ENCODE measurements at places on chromosomes 6 and 20.

- DNase-seq: no peak
Observed at GRCh38 chr20:51489611-51490010, 52.9 kb downstream of the NFATC2 start.

- DNase-seq: no peak
Observed at GRCh38 chr6:154894902-154895301, 100.2 kb upstream of the TIAM2 start.

DNA sequence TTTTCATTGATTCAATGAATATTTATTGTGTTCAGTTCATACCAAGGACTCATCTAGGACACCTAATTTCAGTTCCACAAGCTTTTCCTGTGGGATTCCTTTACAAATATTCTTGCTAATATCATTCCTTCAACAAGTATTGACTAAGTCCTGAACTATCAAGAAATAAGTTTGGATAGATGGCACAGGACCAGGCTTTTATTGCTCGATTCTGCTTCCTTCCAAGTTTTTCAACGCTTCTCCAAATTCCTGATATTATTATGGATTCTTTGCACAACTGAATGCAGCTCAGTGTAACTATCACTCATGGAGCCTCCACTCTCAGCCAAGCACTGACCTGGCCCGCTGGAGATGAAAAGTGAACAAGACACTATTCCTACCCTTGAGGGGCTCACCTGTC is 32.7 kb upstream of the COL21A1 start:
- DNase-seq: no peak

DNA sequence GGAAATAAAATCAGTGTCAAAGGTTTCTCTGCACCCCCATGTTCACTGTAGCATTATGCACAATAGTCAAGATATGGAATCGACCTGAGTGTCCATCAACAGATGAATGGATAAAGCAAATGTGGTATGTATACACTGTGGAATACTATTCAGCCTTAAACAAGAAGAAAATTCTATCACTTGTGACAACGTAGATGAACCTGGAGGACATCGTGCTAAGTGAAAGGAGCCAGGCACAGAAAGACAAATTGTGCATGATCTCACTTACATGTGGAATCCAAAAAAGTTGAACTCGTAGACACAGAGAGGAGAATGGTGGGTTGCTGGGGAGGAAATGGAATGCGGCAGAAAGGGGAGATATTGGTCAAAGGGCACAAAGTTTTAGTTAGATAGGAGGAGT is 136.3 kb upstream of the ESR1 start:
- DNase-seq: no peak

DNA sequence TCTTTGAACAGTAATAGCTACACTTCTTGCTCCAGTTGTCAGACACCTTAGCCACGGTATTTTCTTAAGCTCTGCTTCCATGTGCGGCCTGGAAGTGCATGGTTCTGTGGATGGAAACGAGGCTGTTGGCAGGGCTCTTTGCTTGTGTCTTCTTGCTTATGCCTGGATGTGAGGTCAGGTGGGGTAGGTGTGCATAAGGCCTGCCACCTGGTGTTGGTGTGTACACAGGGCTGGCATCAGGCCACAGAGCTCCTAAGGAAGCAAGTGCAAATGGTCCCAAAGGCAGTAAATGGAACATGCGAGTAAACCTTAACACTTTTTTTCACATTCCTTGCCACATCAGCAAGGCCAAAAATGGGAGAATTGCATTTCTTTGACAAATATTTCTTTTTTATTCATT is 158.1 kb upstream of the GMDS start:
- no peak for DNase-seq

GRCh38 chr6:40520678-40521077 is 66.5 kb downstream of the LRFN2 start:
- no peak for DNase-seq

GRCh38 chr6:25754535-25754934 is at the start of gene SLC17A4:
SLC17A4 (plus strand) TSS chr6:25754742; CDS start chr6:25761963, 7,221 bp downstream.
- DNase-seq: no peak

GRCh38 chr20:40050596-40050995 is 638.4 kb downstream of the MAFB start:
- no peak for DNase-seq

DNA sequence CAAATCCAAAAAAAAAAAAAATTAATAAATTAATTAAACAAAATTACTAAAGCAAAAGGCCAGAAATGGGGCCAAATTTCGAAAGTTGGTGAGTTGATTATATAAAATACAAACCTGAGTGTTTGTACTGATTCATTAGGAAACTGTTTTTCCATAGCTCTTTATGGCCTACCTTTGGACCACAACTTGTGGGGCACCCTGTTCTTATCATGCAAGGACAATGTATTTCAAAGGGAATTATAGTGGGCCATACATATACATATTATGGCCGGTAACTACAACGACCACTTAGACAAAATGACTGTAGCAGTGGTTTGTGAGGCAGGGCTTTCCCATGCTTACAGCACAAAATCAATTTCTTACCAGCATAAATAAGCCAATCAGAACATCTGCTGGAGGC is 69.5 kb downstream of the ESF1 start:
- DNase-seq: no peak

DNA sequence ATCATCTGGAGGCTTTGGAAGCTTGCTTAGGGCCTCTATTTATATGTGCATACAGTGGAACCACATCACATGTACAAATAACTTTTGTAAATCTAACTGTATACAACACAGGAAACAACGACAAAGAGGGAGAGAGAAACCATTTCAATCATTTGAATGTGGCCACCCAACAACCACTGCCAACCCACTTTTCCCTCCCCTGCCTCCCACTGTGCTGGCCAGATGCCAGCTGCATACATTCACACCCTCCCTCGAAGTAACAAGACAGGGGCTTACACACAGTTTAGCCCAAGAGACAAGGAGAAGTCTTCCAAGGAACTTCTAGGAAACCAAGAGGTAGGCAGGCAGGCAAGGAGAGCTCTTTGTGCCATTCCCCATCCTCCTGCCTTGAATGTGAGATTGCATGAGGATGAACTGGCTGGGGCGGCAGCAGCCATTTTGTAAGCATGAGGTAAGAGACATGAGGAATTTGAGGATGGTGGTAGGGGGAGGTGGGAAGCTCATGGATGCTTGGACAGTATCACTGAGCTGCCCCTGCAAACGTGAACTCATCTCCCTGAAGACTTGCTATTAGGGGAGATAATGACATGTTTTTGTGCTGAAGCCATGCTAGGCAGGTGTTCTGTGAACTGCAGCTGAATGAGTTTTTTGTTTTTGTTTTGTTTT is 18.2 kb downstream of the BMP7 start:
- no peak for DNase-seq

GRCh38 chr20:57555457-57556184 is 5.3 kb upstream of the PCK1 start:
- DNase-seq: no peak

DNA sequence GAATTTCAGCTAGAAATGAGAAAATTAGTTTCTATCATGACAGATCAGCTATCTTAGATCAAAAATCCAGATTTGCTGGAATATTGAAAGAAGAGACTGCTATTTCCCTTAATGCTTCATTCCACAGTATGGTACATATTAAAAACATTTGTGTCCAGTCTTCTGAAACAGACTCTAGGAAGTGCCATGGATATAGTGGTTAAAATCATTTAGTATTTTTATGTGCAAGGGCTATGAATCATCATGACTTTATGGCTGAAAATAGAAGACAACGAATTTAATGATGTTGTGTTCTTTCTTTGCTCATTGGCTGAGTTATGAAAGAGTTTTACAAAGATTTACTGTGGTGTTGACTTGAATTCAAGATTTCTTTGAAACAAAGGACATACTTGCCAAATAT is 146.6 kb downstream of the ANKRD60 start:
- DNase-seq: no peak

DNA sequence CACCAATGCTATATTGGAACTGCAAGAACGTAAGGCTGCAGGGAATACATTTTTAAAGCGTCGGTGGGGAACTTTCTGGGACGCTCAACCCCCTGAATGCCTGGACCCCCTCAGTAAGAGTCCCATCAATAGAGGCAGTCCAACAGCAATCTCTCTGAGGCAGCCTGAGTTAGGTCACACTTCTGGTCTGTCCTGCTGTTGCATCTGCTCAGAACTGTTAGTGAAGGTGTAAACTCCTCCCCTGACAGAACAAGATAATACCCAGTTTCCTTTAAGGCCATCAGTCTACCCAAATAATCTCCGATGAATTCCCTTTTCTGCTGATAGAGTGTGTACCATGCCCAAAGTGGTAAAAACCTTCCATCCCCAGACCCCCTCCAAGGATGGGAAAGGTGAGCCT is 1.1 kb upstream of the RNGTT start:
- DNase-seq: no peak

- no peak for DNase-seq
Observed at GRCh38 chr6:152648105-152648504, 10.9 kb upstream of the SYNE1 start.

GRCh38 chr6:70843328-70843918 is 113.4 kb downstream of the B3GAT2 start:
- DNase-seq: no peak

GRCh38 chr6:165511807-165512206 is 151.2 kb downstream of the PDE10A start:
- no peak for DNase-seq

GRCh38 chr6:44702292-44702691 is 314.8 kb downstream of the CDC5L start:
- DNase-seq: no peak

GRCh38 chr20:16662467-16662866 is 67.4 kb upstream of the SNRPB2 start:
- no peak for DNase-seq

DNA sequence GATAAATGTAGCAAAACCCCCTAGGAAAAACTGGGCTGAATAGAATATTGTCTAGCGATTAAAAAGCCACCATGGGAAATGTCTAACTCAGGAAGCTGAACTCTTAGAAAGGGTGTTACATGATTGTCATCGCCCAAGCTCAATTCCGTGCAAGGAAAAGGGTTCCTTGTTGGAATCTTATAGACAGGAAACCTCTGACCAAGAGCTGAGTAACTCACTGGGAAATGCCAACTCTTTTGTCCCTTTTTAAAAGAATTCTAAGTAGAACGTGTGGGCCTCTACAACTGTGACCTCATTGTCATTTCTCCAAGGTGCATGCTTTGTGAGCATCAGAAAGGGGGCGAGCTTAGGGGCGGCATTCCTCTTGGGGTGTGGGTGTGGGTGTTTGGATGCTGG is 88.1 kb downstream of the SYNJ2 start:
- no peak for DNase-seq

DNA sequence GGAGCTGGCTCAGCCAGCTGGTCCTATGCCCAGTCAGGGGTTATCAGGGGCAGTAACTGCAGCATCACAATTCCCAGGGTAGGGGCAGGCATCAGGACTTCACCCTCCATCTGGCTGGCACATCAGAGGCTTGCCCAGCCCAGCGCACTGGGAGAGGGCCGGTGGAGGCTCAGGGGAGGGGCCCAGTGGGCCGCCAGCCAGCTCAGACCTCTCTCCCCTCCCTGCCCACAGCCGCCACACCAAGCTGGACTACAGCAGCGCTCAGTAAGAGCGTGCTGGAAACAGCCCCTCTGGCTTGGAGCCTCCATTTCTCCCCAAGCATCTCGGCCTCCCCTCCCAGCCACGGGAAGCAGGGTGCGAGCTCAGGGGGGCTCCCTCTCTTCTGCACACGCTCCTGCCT is 22.0 kb downstream of the ADA start:
- no peak for DNase-seq

DNA sequence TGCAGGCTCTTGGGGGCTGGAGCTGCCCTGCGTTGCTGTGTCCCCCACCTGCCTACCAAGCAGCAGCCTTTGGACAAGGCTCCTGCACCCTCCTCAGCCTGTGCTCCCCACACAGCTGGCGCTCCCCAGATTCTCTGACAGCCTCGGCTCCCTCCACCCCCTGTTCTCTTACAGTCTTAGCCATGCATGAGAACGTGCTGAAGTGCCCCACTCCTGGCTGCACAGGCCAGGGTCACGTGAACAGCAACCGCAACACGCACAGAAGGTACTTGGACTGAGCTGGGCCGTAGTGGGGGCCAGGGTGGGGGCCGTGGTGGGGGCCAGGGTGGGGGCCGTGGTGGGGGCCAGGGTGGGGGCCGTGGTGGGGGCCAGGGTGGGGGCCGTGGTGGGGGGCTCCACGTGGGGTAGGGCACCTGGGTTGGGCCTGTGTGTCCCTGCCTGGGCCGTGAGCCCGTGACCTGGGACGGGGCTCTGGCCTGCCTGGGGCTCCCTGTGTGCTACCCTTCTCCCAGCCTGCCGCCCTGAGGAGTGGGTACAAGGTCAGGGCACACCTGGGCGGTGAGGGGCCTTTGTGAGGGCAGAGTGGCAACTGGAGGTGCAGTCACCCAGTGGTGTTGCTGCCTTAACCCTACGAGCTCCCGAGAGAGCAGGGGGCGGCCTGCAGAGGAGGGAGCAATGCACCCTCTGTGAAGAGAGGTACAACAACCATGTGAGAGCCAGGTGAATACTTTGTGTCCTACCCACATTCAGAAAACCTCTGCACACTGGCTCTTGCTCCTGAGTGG is 43.5 kb upstream of the PCMTD2 start:
- no peak for DNase-seq

GRCh38 chr6:150076196-150076893 is 7.4 kb upstream of the ULBP3 start:
- DNase-seq: no peak

- DNase-seq: no peak
Observed at GRCh38 chr6:3529232-3529631, 72.4 kb upstream of the SLC22A23 start.

DNA sequence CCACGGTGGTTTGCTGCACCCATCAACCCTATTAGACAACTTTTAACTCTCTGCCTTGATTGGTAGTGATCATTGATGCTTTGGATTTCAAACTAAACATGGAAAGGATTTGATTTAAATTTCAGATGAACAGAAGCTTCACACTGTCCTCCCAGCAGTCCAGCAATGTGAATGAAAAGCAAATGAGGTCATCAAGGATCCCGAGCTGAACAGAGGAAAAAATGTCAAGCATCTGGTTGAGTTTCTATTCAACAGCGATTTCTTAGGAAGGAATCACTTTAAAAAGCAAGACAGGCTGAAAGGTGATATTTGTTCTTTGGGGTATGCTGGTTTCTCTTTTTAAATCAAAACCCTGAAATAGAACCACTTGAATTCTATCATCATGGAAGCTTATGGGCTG is 10.6 kb upstream of the SAMD3 start:
- no peak for DNase-seq

- DNase-seq: no peak
Observed at GRCh38 chr6:147221739-147222138, 17.5 kb downstream of the STXBP5 start.

DNA sequence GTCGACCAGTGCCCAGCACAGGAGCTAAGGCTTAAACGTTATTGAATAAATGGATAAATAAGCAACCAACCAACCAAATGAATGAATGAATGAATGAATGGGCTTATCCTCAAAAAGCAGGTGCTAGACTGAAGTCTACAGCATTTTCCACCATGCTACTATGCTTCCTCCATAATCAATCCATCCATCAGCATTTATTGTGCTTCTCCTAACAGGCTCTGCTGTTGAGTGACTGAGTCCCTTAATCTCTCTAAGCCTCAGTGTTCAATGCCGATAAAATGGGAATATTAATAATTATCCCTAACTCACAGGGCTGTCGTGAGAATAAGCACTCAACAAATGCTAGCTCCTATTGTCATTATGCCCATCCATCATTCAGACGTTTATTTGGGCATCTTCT is 4.6 kb upstream of the NOL4L start:
- DNase-seq: no peak

Data from CD4-positive, alpha-beta T cell treated with Interleukin-4 for 4 hours (primary cell).